Left lung (tissue), 14 donors: ENCODE measurements at places on chromosomes 1 and 21. TPM values are rescaled to one million over a fixed set of nuclear protein-coding genes. Genes with fewer than 3 reads are reported as not detected.

The CLDN8 gene
- polyA plus RNA-seq = 0.33 TPM

The TRIM17 gene
- polyA plus RNA-seq = 2.9 TPM

The COL16A1 gene
- 111 TPM for polyA plus RNA-seq

The ZNF670 gene
- polyA plus RNA-seq = 6.3 TPM

The PRAMEF7 gene
- polyA plus RNA-seq = not detected

The FBLIM1 gene
- 90.0 TPM for polyA plus RNA-seq

The NHLH1 gene
- 0.21 TPM for polyA plus RNA-seq

The OLFM3 gene
- 4.4 TPM for polyA plus RNA-seq

The PLA2G2E gene
- not detected for polyA plus RNA-seq

The DNAI4 gene
- 13.9 TPM for polyA plus RNA-seq

The NUP210L gene
- polyA plus RNA-seq = 0.11 TPM
